ENCODE measurements at places on chromosomes 5 and 9.

GRCh38 chr5:42953041-42953440, 87.1 kb downstream of the ANXA2R start:
- DNase-seq: no peak

- DNase-seq: no peak
Observed at GRCh38 chr9:126611592-126612325, 2.0 kb upstream of the LMX1B start.

- DNase-seq: no peak
Observed at GRCh38 chr9:86943201-86944113, 3.8 kb downstream of the GAS1 start.

DNA sequence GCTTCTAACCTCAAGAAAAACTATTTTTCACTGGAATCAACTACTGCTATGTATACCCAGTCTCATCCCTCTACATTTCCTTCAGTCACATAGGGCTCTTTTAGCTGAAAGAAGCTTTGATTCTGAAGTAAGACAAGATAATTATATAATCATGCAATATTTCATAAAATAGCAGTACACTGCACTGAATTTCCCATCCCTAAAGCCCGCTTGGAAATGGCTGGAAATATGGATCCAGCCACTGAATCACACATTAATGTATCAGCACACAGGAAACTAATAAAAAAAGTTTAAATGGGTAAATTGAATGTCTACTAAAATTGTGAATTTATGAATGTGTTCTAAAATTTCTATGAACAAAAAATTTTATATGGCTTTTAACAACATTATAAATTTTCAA, 808.7 kb downstream of the PTPRD start:
- DNase-seq: no peak

- DNase-seq: no peak
Observed at GRCh38 chr9:96565671-96566497, 53.8 kb downstream of the CDC14B start.

- no peak for DNase-seq
Observed at GRCh38 chr9:110874963-110875674, 163.2 kb downstream of the LPAR1 start.

- no peak for DNase-seq
Observed at GRCh38 chr9:111443454-111443853, 40.7 kb downstream of the ECPAS start.

- no peak for DNase-seq
Observed at GRCh38 chr5:179154991-179155955, 95.1 kb downstream of the ZNF354C start.

DNA sequence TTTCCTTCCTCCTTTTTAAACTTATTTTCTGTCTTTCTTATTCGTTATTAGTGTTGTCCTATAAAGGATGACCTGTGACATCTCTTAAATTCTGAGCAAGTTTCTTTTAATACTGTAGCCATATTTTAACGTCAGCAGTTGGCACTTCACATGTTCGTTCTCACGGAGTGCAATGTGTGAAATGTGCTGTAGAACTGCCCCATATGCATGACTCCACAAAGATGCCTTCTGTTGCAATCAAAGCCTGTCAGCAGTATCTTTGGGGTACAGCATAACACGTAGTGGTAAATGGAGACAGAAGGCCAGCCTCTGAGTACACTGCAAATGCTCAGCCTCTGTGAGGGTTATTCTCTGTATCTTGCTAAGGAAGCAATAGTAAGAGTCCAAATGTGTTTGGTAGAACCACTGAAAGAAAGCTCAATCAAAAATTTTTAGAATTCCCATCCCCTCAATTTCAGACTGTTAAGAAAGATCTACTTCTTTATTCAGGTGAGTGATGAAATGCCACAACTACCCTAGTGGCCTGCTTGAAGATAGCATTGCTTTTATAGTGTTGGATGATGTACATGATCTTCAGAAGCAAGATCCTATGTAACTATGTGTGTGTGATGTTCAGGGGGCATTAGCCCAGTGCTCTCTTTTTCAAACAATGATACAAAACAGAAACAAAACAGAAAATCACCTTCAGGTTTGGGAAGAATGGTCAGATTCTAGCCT, 277.7 kb downstream of the TMEM167A start:
- no peak for DNase-seq

DNA sequence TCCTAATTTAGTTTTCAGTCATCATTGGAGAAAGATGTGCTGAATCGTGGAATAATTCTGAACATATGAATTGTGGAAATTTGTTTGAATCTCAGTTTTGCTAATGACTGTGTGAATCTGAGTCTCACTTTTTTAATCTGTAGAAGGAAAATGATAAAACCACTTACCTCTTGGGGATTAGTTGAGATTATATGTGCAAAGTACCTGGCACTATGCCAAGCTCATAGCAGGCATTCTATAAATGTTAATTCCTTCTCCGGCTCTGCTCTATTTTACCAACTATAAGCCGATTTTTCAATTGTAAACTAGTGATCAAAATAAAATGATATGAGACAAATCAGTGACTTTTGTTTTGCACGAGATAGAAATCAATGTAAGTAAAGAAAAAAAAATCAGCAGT, 290.8 kb downstream of the TRPM3 start:
- no peak for DNase-seq

- DNase-seq: no peak
Observed at GRCh38 chr9:99350461-99350860, 128.4 kb downstream of the SEC61B start.

- no peak for DNase-seq
Observed at GRCh38 chr9:72150661-72151060, 1.4 kb downstream of the GDA start.

- DNase-seq: no peak
Observed at GRCh38 chr5:101535626-101536025, 632.5 kb upstream of the ST8SIA4 start.

- no peak for DNase-seq
Observed at GRCh38 chr5:139445325-139446170, 6.2 kb upstream of the DNAJC18 start.

DNA sequence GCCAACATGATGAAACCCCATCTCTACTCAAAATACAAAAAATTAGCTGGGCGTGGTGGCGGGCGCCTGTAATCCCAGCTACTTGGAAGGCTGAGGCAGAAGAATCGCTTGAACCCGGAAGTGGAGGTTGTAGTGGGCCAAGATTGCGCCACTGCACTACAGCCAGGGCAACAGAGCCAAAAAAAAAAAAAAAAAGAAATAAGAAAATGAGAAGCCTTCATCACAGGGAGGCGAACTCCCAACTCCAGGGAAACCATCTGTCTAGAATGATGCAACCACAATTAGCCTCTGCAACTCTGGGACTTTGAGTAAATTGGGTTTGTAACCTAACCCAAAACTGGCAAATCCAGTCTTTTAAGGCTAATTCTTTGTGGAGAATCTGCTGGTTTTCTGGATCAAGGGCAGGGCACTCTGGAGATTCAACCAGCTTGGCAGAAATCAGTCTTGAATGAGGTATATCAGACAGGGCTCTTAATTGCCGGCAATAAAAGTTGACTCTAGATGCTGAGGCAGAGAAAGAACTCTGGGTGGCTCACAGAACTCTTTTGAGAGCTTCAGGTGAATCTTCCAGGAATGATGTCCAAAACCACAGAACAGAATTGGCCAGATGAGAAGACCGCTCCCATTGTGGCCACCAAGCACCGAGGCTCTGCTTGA, 9.9 kb downstream of the S100Z start:
- no peak for DNase-seq

DNA sequence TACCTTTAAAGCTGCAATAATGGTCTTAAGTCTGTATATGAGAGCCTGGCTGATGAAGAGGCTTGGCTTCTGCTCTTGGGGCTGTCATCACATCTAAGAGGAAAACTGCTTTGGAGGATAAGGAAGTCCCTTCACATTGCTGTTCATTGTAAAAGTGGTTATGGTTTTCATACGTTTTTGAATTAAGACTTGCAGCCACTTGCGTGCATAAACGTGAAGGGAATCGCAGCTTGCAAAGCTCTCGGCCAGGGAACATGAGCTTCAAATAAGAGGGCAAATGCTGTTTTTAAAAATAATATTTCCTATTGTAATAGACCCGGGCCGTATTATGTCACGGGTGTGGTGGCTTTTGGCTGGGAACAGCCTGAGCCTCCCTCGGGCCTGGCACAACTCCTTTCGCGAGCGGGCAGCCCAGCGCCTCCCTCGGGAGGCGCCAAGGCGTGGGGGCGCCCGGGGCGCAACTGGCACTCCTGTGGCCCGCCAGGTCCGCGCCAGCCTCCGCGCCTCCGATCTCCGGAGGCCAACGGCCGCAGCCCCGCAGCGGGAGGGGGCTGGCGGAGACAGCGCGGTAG, 538 bp upstream of the ARHGEF28 start:
- no peak for DNase-seq

GRCh38 chr5:181173420-181174342, 26.3 kb downstream of the OR2V2 start:
- no peak for DNase-seq

DNA sequence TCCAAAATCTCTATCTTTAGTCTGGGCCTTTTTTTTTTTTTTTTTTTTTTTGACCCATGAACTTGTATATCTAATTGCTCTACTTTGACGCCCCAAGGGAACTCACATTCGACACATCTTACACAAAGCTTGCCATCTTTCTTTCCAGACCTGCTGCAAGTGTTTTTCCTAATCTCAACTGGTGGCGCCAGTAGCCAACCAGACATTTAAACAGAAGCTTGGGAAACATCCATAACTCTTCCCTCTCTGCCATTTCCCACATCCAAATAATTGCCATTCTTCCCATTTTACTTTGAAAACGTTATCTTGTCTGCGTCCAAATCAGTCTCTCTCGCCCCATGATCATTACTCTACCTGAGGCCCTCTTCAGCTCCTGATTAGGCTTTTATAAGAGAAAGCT, 130.9 kb downstream of the PAPPA start:
- no peak for DNase-seq

- DNase-seq: no peak
Observed at GRCh38 chr9:114869845-114870244, 60.5 kb downstream of the TNFSF8 start.

GRCh38 chr9:17699615-17700330, 120.9 kb downstream of the SH3GL2 start:
- DNase-seq: no peak

DNA sequence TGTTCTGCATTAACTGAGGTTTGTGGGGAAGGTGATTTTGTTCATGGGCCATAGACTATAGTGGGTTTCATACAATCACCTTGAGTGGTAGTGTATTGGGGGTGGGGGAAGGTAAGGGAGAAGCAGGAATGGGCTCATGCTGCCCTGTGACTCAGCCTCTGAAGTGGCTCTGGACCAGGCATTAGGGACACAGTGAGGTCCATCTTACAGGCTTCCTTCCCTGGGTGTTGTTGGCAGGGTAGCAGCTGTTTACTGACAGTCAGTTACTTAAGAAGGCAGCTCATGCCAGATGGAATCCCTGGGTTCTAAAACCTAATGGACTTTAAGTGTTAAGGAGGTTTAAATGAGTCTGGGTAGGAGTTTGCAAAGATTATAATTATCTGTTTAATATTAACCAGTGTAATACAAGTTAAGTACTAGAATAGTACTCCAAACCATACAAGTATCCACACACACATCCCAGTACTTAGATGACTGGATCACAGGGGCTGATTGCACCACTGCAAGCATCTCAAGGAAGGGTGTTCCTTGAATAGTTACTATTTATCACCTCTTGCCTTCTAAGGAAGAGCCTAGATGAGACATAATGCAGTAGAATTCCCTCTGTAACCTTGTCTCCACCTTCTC, 59.3 kb downstream of the CAST start:
- DNase-seq: no peak

DNA sequence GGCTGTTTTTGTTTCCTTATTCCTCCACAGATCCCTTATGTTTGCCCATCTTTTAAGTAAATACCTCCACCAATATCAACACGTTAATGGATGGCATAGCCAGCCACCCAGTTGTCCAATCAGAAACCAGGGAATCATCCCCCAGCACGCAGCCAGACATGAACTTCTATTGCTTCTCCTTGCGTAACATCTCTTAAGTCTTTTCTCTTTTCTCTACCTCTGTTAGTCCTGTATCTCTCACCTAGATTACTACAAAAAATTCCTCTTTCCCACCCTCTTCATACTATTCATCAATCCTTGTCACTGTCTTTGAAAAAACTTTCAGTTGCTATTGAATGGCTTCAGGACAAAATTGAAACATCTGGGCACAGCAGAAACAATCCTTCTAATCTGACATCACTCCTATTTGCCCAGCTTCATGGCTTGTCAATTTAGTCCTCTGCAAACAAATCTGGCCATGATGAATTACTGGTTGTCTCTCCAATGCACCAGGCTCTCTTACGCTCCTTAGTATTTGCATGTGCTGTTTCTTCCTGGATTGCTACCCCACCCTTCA, 349.3 kb downstream of the RAB3C start:
- no peak for DNase-seq

DNA sequence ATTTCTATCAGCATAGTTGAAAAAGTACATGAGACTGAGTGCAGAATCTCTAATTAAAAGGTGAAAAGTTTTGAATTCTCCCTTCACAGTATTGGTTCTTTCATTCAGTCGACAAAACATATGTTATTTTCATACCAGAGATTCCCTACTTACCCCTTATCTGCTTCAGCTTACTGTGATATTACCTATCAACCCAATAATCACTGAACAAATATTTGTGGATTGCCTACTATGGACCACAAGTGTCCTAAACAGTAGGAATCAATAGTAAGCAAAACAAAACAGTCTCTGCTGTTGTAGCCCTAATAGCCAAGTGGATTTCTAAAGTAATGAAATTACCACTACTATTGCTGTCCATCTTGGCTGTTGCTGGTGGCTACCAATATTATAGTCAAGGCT, 11.5 kb downstream of the CCDC152 start:
- no peak for DNase-seq
